ENCODE measurements at places on chromosomes 6 and 20.

GRCh38 chr6:157982102-157982562, 469 bp downstream of the SYNJ2 start:
- DNase-seq = no peak

DNA sequence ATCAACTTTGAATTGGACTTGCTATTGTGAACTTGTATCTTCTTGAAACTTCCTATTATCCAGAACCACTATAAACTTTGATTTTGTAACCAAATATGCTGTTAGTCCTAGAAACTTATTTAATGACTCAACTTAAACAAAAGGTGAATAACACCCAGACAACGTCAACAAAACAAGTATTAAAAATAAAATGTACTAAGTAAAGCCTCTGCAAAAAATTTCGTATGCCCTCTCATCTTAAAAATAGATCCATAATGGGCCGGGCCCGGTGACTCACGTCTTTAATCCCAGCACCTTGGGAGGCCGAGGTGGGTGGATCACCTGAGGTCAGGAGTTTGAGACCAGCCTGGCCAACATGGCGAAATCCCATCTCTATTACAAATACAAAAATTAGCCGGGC, 401.7 kb downstream of the ESR1 start:
- no peak for DNase-seq

DNA sequence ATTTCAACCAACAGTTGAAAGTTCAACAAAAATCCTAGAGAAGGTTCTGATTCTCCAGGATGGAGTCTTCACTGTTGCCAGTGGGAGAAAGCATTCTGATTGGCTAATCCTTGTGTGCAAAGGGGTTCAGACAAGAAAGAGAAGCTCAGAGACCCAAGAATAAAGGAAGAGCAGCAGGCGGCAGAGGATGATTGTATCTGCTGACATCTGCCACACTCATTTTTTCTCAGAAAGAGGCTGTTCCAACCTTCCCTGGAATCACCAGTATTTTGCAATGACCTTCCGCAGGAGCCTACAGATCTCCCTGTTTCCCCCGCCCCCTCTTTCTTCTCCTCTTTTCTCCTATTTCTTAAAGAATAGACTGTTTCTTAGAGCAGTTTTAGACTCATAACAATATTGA, 376.7 kb downstream of the CDH26 start:
- no peak for DNase-seq

DNA sequence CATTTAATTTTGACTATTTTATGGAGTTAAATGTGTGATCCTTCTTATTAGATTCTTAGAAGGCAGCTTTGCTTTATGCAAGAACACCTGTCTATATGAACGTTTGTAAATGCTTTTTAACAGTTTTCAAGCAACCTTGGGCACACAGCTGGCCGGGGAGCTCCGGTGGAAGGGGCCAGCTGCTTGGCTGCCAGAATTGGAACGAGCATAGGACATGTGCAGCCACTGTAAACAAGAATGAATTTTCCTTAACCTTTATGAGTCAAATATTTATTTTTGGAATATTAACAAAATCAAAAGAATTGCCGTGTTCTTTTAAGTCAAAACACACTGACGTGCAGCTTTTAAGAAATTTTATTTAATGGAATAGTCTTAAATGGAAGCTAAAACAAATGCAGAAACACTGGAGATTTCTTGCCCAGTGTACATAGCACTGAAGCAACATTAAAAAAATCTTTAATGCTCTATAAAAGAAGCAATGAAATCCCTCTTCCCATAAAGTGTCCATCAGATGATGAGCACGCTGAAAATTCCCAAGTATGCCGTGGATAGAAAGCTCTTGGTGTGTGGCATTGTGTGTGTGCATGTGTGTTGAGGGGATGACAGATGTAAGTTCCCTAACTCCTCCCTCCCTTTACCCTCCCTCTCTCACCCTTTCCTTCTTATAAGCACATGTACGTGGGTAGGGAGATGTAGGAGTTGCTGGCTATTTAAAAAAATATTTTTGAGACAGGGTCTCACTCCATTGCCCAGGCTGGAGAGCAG, 208.9 kb upstream of the EXOC2 start:
- DNase-seq = no peak

GRCh38 chr6:90227213-90227612, 69.4 kb downstream of the BACH2 start:
- no peak for DNase-seq

DNA sequence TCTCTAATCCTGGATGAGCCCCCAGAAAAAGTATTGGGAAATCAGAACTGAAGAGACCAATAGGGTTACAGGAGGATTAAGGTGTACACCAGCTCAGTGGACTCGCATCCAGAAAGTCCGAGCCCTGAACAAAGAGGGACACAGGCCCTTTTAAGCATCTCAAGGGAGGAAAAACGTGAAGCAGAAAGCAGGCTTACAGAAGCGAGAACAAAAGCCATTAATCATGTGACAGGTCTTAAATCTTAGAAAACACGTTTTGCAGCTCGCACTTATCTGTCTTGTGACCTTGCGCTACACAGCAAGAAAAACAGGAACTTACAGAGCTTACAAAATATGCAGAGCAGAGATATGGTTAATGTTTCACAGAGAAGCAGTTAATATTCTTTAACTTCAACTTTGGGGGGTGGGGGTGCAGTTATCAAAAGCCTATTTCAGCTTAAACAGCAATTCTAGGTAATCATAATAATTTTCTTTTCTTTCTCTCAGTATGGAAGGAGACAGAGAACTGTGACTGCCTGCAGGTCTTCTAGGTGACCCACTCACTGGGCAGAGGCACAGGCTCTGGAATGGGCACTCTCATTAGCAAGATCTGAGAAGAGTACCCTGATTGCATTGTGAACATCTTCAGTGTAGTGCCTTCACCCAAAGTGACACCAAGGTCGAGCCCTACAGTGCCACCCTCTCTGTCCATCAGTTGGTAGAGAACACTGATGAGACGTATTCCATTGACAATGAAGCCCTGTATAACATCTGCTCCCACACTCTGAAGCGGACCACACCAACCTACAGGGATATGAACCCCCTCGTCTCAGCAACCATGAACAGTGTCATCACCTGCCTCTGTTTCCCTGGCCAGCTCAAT, 65.0 kb upstream of the MOCS1 start:
- DNase-seq = no peak
